ENCODE measurements at places on chromosomes 11 and 22. TPM values are rescaled to one million over a fixed set of nuclear protein-coding genes. Genes with fewer than 3 reads are reported as not detected.
A peak's percentile ranks its signal among the peaks of the same experiment; 100 is the strongest.

- DNase-seq: no peak
Observed at GRCh38 chr22:19331975-19332374, 40.5 kb upstream of the CLTCL1 start.

GRCh38 chr11:117199053-117199915, at the start of gene TAGLN:
Gene TAGLN (plus strand): TSS chr11:117199370. CDS start chr11:117203014, 3,644 bp downstream.
- peak; percentile 91 for DNase-seq

DNA sequence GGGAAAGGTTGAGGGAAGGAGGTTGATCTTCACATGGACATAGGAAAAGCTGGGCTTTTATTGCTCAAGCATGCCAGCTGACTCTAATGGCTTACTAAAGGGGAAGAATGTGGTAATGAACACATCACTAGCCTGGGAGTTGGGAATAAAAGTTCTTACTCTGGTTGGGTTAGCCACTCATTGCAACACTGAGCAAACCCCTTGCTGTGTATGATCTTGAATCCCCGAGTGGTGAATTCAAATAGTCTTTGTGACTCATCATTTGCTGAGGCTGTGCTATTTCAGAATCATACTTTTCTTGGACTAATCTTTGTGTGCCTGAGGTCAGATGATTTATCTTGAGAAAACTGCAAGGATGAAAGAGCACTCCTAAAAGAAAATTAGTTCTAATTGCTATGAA, 304.1 kb upstream of the ANO5 start:
- DNase-seq: no peak

- no peak for DNase-seq
Observed at GRCh38 chr11:67105964-67106363, 13.1 kb upstream of the KDM2A start.

DNA sequence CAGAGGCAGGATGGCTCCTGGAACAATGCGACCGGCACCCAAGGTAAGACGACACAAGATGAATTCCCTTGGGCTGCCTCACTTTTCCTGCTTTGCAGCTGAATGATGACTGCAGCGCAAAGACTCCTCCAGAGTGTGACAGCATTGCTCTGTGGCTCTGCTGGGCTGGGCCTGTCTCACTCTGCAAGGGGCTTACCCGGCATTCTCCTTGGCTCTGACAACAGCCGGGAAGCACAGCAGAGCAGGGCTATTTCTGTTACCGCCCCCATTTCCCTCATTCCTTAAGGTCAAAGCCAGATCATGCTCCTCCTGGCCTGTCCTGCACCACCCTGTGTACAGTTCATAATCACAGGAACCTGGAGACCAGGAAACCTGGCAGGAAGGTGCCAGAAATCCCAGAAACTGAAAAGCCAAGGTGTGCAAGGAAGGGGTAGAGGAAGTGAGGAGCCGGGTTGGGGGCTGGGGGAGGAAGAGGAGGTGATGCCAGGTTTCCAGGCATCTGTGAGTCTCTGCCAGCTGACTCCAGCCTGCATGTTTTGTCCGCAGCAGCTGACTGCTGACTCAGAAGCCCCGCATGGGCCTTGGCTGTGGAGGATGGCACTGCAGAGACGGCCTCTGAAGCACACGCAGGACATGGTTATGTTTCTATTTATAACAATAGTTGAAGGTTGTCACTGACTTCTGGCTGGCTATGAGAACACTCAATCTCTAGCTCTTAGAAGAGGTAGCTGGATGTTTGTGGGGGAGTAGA, 113.6 kb downstream of the MICAL3 start:
- DNase-seq: peak; percentile 68

- no peak for DNase-seq
Observed at GRCh38 chr11:106724293-106724892, 293.9 kb downstream of the GUCY1A2 start.

DNA sequence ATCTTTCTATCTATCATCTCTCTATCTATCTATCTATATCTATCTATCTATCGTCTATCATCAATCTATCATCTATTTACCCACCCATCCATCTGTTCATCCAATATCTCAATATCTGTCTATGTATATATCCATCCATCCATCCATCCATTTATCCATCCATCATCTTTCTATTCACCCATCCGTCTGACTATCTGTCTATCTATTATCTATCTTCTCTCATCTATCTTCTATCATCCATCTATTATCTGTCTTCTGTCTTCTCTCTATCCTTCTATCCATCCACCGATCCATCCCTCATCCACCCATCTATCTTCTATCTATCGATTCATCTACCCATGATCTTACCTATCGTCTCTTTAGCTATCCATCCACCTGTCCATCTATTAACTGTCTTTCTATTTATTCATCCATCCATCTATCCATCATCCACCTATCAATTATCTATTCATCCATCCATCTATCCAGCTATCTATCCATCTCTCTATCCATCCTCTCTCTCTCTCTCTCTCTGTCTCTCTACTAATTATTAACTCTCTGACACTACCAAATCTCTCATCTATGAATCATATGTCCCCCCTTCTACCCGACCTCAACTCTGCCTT, 89.1 kb downstream of the DHCR7 start:
- no peak for DNase-seq

- no peak for DNase-seq
Observed at GRCh38 chr11:35126000-35126878, 12.7 kb upstream of the CD44 start.

DNA sequence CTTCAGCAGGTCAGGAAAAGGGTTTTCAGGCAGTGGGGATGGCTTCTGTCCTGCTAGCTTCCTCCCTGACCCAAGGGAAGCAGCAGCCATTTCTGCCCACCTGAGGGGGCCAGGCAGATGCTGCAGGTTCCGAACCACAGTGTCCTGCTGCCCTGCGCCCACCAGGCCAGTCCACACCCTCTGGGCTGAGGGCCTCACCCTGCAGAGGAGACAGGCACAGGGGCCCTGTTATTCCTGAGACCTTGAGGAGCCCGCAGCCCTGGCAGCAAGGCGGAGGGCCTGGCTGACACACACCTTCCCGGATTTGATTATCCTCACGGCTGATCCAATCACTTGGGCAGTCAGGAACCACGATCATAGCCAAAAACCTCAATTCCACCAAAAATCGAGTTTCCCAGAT, 725.8 kb downstream of the BRD1 start:
- DNase-seq: no peak

The FAM227A gene
- 1.0 TPM for polyA plus RNA-seq

The WNT7B gene
- polyA plus RNA-seq: 0.56 TPM

Data from AG04450 (cell line).